Pancreas (tissue), 10 donors: ENCODE measurements at places on chromosomes 7 and 10.

GRCh38 chr7:1671594-1672451 is 1.7 kb downstream of the ELFN1 start:
- no peaks in the 10 kb centered on the region for H3K36me3 ChIP-seq
- DNase-seq, result no peak
- H3K4me3 ChIP-seq, result no peak overlapping the region
- no peak overlapping the region for H3K27ac ChIP-seq
- peaks cover 5% of the 10 kb centered on the region for H3K4me1 ChIP-seq

DNA sequence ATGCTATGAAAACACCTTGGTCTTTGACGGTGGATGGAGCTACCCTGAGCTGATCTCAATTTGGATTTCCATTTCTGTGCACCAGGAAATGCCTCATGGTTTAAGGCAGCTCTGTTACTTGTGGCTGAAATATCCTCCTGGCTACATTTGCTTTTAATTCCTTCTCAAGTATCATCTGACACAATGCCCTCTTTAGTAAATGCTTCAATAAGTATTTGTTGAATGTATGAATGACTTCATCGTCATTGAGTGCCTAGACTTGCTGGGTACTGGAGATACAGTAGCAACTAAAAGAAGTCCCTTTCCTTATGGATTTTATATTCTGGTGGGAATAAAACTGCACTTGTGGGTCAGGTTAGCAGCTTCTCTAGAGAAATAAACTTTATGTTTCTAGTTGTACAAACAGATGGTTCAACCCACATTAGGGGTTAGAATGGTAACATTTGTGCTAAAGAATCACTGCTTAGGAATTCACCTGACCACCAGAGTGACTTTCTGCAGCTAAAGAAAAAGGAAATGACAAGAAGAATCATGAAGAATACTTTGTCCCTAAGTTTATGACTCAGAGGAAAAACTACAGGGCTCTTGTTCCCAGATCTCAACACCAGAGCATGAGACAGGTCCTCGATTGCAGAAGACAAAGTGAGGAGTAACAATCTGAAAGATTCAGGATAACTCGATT is 21.8 kb upstream of the SMNDC1 start:
- no peaks in the 10 kb centered on the region for H3K36me3 ChIP-seq
- H3K27me3 ChIP-seq, result no peaks in the 10 kb centered on the region
- H3K27ac ChIP-seq, result no peak overlapping the region
- no peak overlapping the region for H3K4me3 ChIP-seq

GRCh38 chr10:8768341-8768740 is 713.9 kb downstream of the GATA3 start:
- DNase-seq, result no peak
- no peak overlapping the region for H3K4me3 ChIP-seq
- peaks cover 4% of the 10 kb centered on the region for H3K27me3 ChIP-seq
- no peak overlapping the region for H3K27ac ChIP-seq
- H3K4me1 ChIP-seq, result no peaks in the 10 kb centered on the region

DNA sequence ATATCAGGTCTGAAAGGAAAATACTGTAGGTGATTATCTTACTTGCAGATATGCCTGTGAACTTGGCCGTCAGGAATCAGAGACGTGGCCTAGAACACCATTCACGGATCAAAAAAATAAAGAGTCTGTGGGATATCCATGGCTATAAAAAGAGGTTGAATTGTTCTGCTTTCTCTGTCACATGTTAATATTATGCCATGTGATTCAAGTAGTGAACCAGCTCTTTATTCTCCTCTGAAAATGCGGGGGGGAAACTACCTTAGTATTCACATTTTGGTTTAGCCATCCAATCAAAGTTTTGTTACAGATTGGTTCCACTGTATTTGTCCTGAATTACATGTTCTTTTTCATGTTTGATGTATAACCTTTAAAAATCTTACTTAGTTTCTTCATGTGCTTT is 120.5 kb downstream of the CCNY start:
- H3K27ac ChIP-seq, result no peak overlapping the region
- DNase-seq, result no peak
- H3K4me1 ChIP-seq, result peaks cover 13% of the 10 kb centered on the region

GRCh38 chr7:18815261-18815960 is 302.0 kb downstream of the TWIST1 start:
- H3K27me3 ChIP-seq, result no peaks in the 10 kb centered on the region
- no peak for DNase-seq
- no peaks in the 10 kb centered on the region for H3K36me3 ChIP-seq

DNA sequence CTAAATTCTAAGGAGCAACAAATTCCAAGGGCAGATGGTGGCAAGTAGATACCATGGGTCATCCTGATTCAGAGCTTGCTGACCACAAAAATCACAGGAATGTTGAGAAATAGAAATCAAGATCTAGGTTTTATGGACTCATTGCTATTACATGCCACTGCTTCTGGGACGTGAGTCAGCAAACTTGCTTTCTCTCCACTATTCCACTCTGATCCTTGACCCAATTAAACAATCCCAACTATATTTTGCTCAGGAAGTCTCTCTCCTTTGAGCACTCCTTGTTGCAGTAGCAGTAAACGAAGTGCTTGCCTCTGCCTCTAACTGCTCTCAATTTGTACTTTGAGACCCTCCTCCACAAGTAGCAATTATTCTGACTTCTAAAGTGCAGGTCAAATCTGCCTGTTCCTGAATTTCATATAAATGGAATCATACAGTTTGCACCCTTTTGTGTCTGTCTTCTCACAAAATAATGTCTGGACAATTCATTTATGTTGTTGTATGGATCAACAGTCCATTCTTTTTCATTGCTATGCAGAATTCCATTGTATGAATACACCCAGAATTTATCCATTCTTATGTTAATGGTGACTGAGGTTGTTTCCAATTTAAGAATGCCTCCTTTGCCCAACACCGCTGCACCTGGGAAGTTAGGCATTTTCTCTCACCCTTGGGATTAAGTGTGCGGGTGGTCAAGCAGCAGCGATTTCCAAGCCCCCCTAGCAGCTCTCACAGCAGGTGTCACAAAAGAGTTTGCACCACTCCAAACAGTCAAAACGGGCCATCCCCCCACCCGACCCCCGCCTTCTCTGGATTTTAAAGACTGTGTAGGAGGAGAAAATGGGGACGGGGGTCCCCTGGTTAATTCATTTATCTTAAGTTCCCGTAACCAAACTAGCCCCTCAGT is 35.9 kb downstream of the ACSM6 start:
- no peaks in the 10 kb centered on the region for H3K27me3 ChIP-seq
- no peaks in the 10 kb centered on the region for H3K4me1 ChIP-seq
- H3K36me3 ChIP-seq, result no peaks in the 10 kb centered on the region
- no peak overlapping the region for H3K27ac ChIP-seq
- peak overlapping the region; percentile 39 for H3K4me3 ChIP-seq

DNA sequence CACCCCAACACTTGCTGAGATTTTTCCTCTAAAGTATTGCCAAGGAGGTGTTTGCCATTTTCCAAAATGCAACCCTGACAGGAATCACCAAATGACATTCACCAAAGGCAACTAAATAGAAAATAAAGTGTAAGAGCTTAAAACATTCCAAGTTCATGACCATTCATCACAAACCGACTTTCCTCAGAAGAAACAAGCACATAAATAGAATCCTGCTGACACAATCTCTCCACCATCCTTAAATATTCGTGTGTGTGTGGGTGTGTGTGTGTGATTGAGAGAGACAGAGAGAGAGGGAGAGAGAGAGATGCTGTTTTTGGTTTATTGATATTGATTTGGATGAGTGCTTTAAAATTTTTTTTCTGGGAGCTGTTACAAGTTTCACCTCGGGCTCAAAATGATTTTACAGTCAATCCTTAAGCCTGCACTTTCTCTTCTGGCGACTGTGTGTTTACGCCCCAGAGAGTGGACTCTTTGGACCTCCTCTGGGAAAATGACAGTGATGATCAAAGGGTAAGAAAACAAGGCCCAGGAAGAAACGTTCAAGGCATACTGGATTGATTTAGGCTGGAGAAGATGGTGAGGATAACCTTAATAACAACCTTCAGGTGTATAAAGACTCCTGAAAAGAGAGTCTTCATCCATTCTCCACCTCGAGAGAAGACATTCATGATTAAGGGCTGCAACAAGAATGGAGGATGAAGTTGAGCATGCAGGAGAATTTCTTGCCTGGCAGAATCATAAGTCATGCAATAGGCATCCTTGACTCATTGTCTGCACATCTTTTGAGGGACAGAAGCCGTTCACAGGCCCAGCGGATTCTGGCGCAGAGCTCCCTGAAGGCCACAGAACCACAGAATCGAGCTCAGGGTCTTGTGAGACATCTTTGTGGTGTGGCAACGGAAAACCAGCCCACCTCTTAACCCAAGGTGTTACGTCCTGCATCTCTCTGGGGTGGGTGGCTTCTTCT is 104.4 kb upstream of the FGFR2 start:
- H3K36me3 ChIP-seq, result no peaks in the 10 kb centered on the region
- DNase-seq, result no peak
- H3K4me3 ChIP-seq, result no peak overlapping the region
- no peaks in the 10 kb centered on the region for H3K27me3 ChIP-seq
- H3K4me1 ChIP-seq, result no peaks in the 10 kb centered on the region

DNA sequence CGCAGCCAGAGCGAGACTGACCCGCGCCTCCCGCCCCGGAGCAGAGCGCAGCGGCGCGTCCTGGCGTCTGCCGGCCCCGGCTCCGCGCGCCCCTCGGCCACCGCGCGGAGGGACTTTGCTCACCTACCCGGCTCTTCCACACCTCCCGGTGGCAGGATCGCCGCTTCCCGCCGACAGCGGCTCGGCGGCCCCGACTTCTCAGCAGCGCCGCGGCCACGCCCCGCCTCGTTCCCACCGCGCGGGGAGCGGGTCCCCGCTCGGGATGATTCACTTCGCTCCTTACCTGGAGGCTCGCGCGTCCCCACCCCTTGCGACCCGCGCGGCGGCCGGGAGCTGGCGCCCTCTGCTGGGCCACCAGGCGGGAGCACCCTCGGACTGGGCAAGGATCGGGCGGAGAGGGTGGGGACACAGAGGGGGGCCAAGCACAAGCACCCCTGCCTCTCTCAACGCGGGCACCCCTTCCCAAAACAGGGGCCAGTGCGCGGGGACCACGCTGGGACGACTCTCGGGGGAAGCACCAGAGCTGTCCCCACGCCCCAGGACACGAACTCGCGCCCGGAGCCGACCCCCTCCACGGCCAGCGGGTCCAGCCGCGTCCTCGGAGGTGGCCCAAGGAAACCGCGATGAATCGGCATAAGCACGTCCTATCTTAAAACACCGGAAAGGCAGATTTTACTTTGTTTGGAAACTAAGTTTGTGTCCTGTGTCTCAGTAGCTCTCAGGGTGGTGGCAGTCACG is 101.0 kb upstream of the SVIL start:
- peak; percentile 92 for DNase-seq
- peak overlapping the region; percentile 78 for H3K4me3 ChIP-seq
- peaks cover 12% of the 10 kb centered on the region for H3K4me1 ChIP-seq
- H3K27ac ChIP-seq, result peak overlapping the region; percentile 96

DNA sequence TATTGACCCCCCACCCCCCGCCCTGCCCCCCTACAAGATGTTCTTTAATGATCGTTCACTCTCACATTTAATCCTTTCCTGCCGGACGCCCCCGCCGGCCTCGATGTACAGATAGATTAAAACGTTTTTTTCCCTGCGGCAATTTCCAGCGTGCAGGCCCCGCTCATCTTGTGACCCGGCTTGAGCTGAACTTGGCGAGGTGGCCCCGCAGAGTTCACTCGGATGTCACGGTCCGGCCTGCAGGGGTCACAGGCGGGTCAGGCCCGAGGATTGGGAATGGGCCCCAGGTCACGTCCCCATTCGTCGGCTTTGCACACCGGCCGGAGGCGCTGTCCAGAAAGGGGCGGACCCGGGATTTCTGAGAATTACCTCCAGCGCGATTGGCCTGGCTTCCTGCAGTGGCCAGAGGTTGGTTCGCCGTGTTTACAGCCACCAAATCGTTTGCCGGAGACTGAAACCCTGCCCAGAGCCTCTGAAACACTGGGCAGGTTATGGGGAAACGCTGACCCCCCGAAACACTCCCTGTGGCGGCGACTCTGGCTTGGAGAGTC is 1.9 kb upstream of the CYP26A1 start:
- H3K36me3 ChIP-seq, result no peaks in the 10 kb centered on the region
- H3K4me1 ChIP-seq, result peaks cover 15% of the 10 kb centered on the region
- DNase-seq, result peak; percentile 68
- peaks cover 5% of the 10 kb centered on the region for H3K27me3 ChIP-seq
- H3K4me3 ChIP-seq, result peak overlapping the region; percentile 19

DNA sequence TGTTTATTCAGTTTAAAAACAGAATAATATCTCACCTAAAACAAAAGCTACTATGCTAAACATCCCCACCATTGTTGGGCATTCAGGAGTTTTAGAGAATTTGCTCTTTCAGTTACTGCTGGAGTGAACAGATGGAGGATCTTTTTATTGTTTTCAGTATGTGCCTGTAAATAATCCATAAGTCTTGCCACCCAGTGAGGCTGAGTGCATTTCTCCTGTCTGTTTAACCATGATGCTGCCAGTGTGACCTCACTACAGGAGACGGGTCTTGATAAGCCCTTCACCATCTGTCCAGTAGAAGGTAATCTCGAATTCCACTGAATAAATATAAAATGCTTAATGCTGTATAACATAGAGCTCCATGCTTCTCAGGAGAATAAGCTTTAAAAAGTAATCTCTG is 430.9 kb downstream of the POM121L12 start:
- DNase-seq, result no peak
- H3K4me1 ChIP-seq, result no peaks in the 10 kb centered on the region
- no peak overlapping the region for H3K4me3 ChIP-seq
- no peaks in the 10 kb centered on the region for H3K36me3 ChIP-seq
- no peaks in the 10 kb centered on the region for H3K27me3 ChIP-seq

GRCh38 chr7:44158096-44158872 is 17.2 kb upstream of the MYL7 start:
- no peaks in the 10 kb centered on the region for H3K27me3 ChIP-seq
- no peak for DNase-seq
- H3K27ac ChIP-seq, result no peak overlapping the region

- H3K36me3 ChIP-seq, result no peaks in the 10 kb centered on the region
- H3K4me1 ChIP-seq, result no peaks in the 10 kb centered on the region
- H3K4me3 ChIP-seq, result no peak overlapping the region
These were observed 174.4 kb upstream of the LYZL2 start for GRCh38 chr10:30803892-30804322.

- peak overlapping the region; percentile 99 for H3K27ac ChIP-seq
- peak overlapping the region; percentile 90 for H3K4me3 ChIP-seq
- H3K27me3 ChIP-seq, result no peaks in the 10 kb centered on the region
- no peaks in the 10 kb centered on the region for H3K36me3 ChIP-seq
- DNase-seq, result no peak
- H3K4me1 ChIP-seq, result peaks cover 36% of the 10 kb centered on the region
These were observed 2.5 kb downstream of the TRIM8 start for GRCh38 chr10:102646610-102647442.

DNA sequence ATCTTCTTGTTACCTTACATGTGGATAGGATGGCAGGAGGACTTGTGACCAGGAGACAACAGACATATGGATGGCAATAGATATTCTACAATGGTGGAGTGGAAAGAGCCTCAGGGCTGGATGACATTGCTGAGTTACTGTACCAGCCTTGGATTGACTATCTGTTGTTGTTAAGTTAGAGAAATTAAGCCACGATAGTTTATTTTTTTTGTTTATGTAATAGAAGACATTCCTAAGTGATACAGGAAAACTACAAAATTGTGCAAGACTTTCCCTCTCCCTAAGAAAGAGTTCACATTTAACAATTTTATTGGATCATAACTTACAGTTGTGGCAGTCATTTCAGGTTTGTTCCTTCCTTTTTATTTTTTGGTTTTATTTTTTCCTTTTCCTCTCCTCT is 230.7 kb upstream of the CACNA2D1 start:
- no peak overlapping the region for H3K27ac ChIP-seq
- DNase-seq, result no peak
- no peaks in the 10 kb centered on the region for H3K27me3 ChIP-seq
- no peak overlapping the region for H3K4me3 ChIP-seq
- H3K4me1 ChIP-seq, result no peaks in the 10 kb centered on the region
